ENCODE measurements at places on chromosomes 16 and 17.

- no peak for DNase-seq
These were observed 114.9 kb downstream of the TRIM37 start for GRCh38 chr17:58991718-58992331.

DNA sequence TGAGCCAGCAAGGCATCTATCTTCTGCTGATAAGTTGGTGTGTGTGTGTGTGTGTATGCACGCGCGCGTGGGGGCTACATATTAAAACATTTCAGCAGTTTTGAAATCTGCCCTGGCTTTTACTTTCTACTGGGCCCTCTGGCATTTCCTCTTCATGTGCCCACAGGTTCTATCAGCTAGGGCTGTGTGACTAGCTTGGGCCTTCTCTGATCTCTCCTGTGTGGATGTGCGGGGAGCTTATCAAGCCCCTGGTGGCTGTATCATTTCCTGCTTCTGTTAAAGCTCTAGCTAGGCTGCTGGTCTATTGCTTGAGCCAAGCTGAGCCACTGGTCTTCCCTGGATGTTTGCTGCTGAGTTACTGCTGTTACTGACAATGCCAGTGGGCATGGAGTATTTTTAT, 132.5 kb downstream of the AATF start:
- no peak for DNase-seq

- DNase-seq, result no peak
These were observed 594.8 kb upstream of the GOT2 start for GRCh38 chr16:59328961-59329360.

DNA sequence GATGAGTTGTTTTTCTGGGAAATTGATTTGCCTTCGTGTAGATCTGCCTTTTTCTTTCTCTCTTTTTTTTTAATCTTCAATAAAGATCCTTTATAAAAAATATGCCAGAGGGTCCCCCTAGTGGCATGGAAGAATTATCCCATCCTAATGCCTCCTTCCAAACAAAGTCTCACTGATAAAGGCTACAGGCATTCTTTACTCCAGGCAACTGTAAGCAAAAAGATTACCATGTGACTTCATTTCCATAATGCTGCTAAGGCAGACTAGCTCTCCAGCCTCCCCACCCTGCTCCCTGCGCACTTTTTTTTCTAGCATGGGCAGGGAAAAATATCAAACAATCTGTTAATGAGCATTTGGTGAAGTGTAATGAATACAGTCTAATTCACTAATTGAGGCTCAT, 220.2 kb upstream of the CDH8 start:
- DNase-seq, result no peak

DNA sequence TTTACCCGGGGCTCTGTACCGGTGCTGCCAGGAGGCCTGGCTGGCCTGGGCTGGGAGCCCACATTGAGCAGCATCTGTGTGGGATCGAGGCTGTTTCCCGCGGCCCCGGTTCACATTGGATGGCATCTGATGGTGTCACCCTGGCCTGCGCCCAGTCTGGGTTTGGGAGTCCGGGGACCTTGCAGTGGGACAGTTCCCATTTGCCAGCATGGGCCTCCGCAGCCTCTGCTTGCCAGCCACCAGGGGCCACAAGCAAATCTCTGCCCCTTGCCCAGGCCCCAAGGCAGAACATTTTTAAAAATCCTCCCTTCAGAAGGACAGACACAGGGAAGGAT, 64.5 kb downstream of the BANP start:
- no peak for DNase-seq

DNA sequence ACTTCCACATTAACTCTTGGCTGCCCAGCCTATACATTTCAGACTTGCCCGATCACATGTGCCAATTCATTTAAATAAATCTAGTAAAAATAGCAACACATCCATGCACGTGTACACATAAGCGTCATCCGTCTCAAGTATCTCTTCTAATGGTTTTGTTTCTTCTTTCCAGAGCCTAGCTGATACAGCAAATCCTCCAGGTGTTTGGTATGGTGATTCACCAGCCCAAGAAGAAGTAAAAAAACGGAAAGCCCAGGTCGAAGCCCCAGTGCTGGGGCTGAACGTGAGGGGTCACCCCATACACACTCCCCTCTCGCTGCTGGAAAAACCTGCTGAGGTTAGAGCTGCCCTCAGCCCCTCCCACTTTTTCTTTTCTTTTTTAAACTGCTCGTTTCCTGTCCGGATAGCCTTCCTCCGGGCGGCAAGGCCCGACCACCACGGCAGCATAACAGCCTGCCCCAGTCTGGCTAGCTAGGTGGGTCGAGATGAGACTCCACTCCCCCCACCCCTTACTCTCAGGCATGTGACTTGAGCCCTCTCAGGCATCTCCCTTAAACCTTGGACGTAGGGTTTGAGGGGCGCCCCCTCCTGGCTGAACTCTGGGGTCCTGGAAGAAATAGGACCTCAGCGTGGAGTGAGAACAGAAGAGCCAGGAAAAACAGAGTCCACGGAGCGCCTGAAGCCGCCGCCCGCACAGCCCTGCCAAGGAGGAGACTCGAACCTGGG, 13.9 kb upstream of the OR1F1 start:
- no peak for DNase-seq

- no peak for DNase-seq
These were observed 96.6 kb downstream of the MRM1 start for GRCh38 chr17:36697903-36698530.

- DNase-seq, result no peak
These were observed 10.0 kb downstream of the NLE1 start for GRCh38 chr17:35132099-35132498.

- DNase-seq, result no peak
These were observed 150.6 kb downstream of the CLEC16A start for GRCh38 chr16:11094857-11095565.

Measured in fibroblast of skin of left quadriceps (primary cell).